ENCODE measurements at places on chromosomes 11 and 22. TPM values are rescaled to one million over a fixed set of nuclear protein-coding genes. Genes with fewer than 3 reads are reported as not detected.

SYCE3 gene
- total RNA-seq = 0.37 TPM

SLC16A8 gene
- total RNA-seq = 0.18 TPM

BACE1 gene
- 18.1 TPM for total RNA-seq

VPREB1 gene
- total RNA-seq = not detected

ANKK1 gene
- under 0.01 TPM for total RNA-seq

MYBPC3 gene
- not detected for total RNA-seq

CLCF1 gene
- 3.4 TPM for total RNA-seq

DGCR6 gene
- 0.71 TPM for total RNA-seq

OR4S2 gene
- not detected for total RNA-seq

PAMR1 gene
- 499 TPM for total RNA-seq

HORMAD2 gene
- total RNA-seq = under 0.01 TPM

PGR gene
- total RNA-seq = under 0.01 TPM

TEAD1 gene
- total RNA-seq = 75.5 TPM

LDHAL6A gene
- not detected for total RNA-seq

MPPED2 gene
- total RNA-seq = not detected

OR6A2 gene
- 0.14 TPM for total RNA-seq

ELMOD1 gene
- 0.83 TPM for total RNA-seq

CCDC88B gene
- 1.6 TPM for total RNA-seq

ZNF280B gene
- 0.46 TPM for total RNA-seq

CATSPER1 gene
- not detected for total RNA-seq

C22orf31 gene
- 0.14 TPM for total RNA-seq

HPX gene
- 0.46 TPM for total RNA-seq

RNF121 gene
- total RNA-seq = 45.7 TPM

OR52H1 gene
- total RNA-seq = 0.43 TPM

SLC22A12 gene
- not detected for total RNA-seq

C22orf42 gene
- not detected for total RNA-seq

POU2F3 gene
- total RNA-seq = not detected

SLC2A11 gene
- 13.1 TPM for total RNA-seq

SCGB1C1 gene
- total RNA-seq = not detected

SERHL2 gene
- total RNA-seq = 4.4 TPM

SMC1B gene
- not detected for total RNA-seq
